ENCODE measurements at places on chromosomes 2 and 18. TPM values are rescaled to one million over a fixed set of nuclear protein-coding genes. Genes with fewer than 3 reads are reported as not detected.

GRCh38 chr18:13438507-13439056, 220.0 kb downstream of the LDLRAD4 start:
- H3K36me3 ChIP-seq: no peaks in the 10 kb centered on the region
- peaks cover 7% of the 10 kb centered on the region for H3K27me3 ChIP-seq
- no peaks in the 10 kb centered on the region for H3K4me1 ChIP-seq
- no peak for DNase-seq
- no peak overlapping the region for H3K27ac ChIP-seq

The COL6A3 gene
- total RNA-seq: 0.41 TPM

GRCh38 chr2:235558572-235558971, 64.7 kb downstream of the AGAP1 start:
- H3K36me3 ChIP-seq: no peaks in the 10 kb centered on the region
- DNase-seq: no peak
- no peaks in the 10 kb centered on the region for H3K27me3 ChIP-seq

GRCh38 chr2:199018826-199019225, 438.9 kb downstream of the SATB2 start:
- no peak overlapping the region for H3K4me3 ChIP-seq
